ENCODE measurements at places on chromosomes 1 and 21. TPM values are rescaled to one million over a fixed set of nuclear protein-coding genes. Genes with fewer than 3 reads are reported as not detected.
A peak's percentile ranks its signal among the peaks of the same experiment; 100 is the strongest.

The CLCA2 gene
- not detected for total RNA-seq

The SERINC2 gene
- total RNA-seq = 14.0 TPM

The GOLPH3L gene
- 19.6 TPM for total RNA-seq

The HSPB7 gene
- total RNA-seq = 0.10 TPM

The USH2A gene
- not detected for total RNA-seq

The C1orf210 gene
- not detected for total RNA-seq

The LRRC71 gene
- 0.77 TPM for total RNA-seq

The CD1D gene
- not detected for total RNA-seq

DNA sequence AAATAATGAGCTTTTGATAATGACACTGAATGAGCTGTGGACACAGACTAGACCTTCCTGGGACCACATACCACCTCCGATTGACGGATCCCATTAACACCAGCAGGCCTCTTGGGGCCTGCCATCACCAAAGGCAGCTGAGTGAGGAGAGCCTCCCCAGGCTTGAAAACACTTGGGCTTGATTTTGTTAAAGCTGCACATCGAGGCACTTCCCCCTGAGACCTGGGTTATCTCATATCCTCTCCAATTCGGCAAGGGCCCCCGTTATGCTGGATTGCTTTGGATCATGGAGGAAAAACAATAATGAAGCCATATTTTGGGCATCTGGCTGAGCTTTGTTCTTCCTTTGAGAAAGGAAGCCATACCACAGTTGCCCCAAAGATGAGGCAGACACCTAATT lies 143.0 kb downstream of the AJAP1 start:
- DNase-seq = no peak

DNA sequence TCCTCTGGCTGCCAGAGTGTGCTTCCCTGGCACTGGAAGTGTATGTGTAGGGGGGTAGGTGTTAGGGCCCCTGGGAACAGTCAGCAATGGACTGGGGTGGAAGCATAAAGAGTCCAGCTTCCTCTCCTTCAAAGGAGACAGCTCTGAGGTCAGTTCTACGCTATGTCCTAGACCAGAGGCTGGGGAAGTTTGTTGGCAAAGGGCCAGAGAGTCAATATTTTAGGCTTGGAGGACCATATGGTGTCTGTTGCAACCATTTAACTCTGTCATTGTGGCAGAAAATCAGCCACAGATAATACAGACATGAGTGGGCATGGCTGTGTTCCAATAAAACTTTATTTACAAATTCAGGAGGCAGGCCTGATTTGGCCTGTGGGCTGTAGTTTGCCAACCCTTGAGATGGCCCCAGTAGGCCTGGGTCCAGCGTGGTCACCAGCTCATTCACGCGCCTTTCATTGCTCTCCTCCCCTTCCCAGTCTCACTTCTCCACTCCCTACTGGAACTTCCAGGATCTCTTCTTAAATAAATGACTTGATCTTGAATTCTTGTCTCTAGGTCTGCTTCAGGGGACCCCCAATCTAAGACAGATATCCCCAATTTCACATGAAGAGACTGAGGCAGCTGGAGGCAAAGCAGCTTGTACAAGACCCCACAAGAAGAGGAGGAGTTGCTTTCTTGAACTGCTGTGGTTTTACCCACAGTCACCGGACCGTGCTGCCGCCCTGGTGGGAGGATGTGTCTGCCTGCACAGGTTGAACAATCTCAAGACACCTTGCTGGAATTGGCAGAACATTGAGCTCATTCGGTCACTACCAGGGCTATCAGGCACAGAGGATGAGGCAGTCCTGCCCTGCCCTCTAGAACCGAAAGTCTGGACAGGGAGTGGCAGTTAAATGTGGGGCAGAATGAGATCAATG lies 162.4 kb upstream of the POU3F1 start:
- DNase-seq = no peak

DNA sequence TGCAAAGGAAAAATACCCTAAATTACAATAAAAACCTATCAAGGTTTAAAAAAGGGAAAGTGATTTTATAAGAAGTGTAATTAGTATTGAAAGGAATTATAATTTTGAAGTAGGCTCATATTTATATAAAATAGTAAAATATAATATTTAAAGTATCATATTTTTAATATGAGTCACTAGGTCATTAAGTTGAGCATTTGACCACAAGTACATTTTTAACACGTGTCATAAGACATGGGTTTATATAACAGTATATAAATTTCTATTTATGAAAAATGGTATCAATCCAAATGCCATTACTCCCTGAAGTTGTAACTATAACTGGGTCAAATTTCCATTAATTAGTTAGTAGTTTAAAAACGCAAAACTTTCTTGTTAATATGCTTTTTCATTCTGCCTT lies 365.9 kb downstream of the COL11A1 start:
- no peak for DNase-seq

DNA sequence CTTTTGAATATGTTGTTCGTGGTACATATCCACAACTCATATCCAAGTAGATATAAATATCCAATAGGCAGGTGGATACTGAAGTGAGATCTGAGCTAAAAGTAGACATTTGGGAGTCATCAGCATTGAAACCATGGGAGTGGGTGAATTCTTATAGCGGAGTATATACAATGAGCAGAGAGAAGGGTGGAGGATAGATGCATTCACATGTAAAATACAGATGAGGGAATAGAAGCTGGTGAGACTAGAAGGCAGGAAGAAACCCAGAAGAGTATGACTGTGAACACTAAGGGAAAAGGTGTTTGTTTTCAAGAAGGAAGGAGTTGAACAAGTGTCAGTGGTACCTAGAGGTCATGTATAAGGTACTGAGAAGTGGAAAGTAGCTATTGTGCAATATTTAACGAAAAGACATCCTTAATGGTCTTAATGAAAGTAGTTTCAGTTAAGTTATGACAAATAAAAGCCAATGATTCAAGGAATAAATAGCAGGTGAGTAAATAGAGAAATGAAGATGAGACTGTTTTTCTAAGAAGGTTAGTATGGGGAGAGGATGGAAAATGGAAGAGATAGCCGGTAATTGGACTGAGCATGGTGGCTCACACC lies 181.6 kb upstream of the CACYBP start:
- no peak for DNase-seq

DNA sequence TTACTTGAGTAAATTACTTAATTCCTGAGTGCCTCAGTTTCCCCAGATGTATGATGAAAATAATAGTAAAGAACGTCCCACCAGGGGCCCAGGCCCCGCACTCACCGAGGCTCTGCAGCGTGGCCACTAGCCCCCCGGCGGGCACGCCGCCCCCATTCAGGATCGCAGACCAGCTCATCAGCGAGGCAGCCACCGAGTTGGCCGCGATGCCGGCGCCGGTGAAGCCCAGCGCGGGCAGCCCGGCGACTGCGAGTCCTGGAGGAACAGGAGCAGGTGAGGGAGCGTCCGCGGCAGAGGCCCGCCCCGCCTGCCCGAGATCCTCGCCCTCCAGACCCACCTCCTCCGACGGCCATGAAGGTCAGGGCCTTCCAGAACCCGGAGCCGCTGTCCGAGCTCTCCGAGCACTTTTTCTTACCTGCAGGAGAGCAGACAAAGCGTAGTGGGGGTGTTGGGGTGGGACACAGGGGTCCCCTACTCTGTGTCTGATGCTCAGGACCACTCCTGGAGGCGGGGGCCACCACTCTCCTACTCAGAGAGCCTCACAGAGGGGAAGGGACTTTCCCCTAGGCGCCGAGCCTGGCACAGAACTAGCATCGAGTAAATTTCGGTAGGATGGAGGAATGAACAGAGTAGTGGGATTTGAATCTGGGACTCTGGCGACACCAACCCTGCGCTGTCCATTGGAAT lies 3.7 kb downstream of the IFI6 start:
- no peak for DNase-seq

DNA sequence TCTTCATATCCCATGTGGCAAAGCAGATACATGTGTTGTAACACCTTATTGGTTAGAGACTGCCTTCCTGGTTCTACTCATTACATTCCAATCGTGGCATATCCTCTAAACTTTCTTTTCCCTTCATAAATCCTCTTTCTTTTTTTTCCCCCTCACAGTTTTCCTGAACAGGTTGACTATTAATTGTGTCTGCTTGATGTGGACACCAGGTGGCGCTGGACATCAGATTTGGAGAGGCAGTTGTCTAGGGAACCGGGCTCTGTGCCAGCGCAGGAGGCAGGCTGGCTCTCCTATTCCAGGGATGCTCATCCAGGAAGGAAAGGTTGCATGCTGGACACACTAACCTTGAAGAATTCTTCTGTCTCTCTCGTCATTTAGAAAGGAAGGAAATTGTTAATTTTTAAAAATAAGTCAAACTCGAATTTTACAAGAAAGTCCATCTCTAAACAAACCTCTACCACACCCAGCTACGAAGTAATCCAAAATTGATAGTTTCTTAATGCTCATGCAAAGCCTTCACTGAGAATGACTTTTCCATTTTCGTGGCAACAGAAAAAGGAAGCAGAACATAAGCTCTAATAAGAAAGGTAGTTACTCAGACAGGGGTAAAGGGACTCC lies 59.4 kb upstream of the ASB17 start:
- peak; percentile 35 for DNase-seq

GRCh38 chr1:87575528-87575927 lies 246.8 kb downstream of the LMO4 start:
- DNase-seq = no peak

- no peak for DNase-seq
Measured at GRCh38 chr1:21594935-21595897, 73.9 kb downstream of the RAP1GAP start.

GRCh38 chr1:198837278-198838021 lies 198.6 kb downstream of the PTPRC start:
- DNase-seq = no peak

- DNase-seq = no peak
Measured at GRCh38 chr1:201877877-201878401, 10.8 kb upstream of the SHISA4 start.

DNA sequence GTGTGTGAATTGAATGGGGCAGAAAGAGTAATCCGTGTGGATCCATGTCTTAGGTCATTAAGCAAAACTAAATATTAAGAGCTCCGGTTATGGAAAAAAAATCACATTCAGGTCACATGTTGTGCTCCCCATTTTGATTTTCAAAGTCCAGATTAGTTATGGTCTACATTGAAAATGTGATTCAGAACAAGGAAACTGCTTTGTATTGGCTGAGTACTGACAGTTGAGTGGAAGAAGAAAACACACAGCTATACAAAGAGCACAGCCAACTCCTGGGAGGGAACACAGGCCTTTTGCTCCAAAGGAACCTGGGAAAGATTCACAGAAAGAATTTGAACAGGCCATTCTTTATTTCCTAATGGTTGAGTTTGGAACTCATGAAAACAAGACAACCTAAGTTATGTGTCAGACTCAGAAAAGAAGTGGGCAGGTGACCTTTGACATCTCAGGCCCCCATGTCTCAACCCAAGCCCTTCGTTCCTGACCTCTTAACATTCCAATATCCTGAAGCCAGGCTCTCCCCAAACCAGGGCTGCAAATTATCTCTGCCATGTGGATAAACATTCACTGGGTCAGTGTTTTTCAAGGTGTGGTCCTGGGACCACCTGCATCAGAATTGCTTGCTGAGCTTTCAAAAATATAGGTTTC lies 159.3 kb upstream of the LMO4 start:
- no peak for DNase-seq

DNA sequence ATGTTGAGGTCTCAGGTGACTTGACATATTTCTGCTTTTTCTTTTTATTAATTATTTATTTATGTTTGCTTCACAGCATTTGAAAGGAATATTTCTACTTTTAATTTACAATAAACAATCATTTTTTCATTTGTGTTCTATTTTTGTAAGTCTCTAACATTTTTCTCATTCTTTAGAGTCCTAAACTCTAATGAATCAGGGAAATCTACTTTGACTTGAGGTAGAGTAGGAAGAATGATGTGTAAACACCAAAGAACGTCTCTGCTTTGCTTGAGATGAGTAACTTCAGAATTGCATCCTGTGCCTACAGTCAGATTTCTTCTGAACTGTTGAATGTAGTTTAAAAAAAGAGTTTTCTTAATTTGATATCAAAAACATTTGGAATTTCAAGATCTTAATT lies 65.2 kb downstream of the CNST start:
- DNase-seq = no peak

DNA sequence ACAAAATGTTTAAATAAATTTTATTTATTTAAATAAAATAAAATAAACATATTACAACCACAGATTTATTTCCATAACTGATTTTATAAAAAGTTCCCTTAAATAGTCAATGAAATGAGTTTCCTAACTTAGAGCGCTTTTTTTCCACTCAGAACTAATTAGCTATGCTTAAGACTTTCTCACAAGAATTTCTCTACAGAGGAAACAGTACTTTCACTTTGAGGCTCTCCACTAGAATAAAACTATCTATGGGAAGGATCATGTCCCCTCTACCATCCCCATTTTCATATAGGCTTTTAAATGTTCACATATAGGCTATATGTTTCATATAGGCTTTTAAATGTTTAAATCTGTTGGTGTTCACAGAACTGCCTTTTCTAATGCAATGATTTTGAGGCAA lies 40.0 kb upstream of the DPH5 start:
- no peak for DNase-seq

- DNase-seq = no peak
Measured at GRCh38 chr1:97340951-97341350, 579.9 kb downstream of the DPYD start.

DNA sequence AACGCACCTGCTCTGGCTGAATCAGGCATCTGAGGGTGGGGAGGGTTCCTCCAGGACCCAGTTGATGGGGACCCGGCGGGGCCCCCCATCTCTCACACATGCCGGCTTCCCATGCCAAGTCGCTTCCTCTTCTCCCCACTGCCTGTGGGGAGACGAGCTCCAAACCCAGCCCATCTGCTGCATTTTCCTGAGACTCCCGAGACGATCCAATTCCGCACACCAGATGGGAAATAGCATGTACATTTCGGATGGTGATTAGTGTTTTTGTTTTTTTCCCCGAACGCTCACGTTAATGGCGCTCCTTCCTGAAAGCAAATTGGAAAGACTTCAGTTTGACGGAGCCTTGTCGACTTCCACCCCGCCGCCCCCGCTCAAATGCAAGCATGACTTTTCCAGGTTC lies 13.2 kb upstream of the GRIK3 start:
- DNase-seq = no peak

DNA sequence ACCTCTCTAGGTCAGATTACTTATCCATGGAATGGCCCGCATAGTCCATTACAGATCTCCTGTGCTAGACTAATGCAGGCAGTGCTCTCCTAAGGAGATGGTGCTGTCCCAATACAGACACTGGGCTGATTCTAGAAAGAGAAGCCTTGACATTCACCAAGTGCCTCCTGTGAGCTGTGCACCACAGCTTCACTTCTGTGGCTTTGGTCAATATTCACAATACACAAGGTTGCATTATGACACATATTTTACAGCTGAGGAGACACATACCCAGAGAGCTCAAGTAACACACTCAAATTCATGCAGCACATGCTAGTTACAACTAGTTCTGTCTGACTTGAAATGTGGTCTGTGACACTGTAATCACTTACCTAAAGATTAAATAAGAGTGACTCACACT lies 59.4 kb upstream of the LRRC8B start:
- DNase-seq = no peak

DNA sequence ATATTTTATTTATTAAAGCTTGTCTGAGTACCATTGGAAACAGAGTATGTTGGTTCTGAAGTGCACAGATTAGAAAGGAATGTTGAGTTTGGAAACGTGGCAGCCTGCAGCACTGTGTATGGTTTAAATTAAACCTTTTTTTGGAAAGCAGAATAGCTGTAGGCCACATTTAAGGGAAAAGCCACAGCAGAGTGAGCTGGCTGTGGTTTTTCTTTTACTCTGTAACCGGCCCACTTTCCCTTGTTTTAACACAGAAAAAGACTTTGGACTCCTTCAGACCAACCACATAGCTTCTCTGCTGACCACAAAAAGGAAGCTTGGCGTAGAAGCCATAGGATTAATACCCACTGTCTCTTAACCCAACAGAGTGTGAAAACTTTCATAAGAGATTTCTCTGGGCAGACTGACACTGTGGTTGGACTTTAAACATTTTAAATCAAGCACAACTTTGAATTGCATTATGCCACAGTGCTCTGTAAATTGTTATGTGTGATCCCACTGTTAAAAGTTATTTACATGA lies 75.2 kb downstream of the NFIA start:
- no peak for DNase-seq

All from Panc1 (cell line).